ENCODE measurements at places on chromosomes 3 and 15.
A peak's percentile ranks its signal among the peaks of the same experiment; 100 is the strongest.

- no peak for DNase-seq
Observed at GRCh38 chr3:192224634-192225155, 502.6 kb downstream of the FGF12 start.

DNA sequence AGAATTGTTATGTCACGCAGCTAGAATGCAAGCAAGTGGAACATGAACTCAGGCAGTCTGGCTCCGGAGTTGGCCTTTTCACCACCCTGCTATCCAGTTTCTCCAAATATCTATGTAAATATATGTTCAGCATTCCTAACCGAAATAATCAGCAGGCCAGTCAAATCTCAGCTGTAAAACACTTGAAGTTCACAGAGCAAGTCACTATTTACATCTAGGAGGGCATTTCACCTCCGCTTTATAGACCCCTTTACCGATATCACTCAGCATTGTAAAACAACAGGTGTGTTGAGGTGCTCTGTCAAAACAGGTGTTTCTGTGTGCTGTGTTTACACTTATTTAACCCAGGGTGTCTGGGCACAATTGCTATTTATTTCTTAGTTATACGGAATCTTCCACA lies 12.2 kb upstream of the HES1 start:
- DNase-seq, result no peak

DNA sequence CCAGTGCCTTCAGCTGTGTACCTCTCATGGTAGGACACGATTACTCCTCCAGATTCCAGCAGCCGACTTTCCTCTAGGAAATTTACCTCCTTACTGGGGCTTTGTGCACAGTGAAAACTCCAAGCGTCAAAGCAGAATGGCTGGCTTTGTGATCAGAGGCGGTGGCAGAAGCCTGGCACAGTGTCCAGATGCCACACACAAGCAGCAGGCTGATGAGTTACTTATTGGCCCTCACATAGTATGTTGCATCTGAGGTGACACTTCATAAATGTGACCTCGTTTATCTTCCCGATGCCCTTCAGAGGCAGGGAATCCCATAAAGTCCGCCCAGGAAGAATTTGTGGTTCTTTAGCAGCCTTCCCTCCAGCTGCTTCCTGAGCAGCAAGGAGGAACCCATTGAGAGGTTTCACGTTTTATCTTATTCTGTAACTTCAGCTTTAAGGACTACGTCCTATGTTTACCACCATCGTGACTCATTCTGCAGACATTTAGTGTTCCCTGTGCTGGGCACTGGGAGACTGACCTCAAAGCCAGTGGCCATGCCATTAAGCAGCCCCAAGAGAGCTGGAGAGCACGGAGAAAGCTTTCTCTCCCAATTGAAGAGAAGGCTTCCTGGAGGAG lies 107.1 kb upstream of the C15orf61 start:
- no peak for DNase-seq

- DNase-seq, result no peak
Observed at GRCh38 chr3:195544634-195545033, 1.5 kb upstream of the PPP1R2 start.

- DNase-seq, result no peak
Observed at GRCh38 chr3:171811913-171812335, 1.6 kb upstream of the PLD1 start.

DNA sequence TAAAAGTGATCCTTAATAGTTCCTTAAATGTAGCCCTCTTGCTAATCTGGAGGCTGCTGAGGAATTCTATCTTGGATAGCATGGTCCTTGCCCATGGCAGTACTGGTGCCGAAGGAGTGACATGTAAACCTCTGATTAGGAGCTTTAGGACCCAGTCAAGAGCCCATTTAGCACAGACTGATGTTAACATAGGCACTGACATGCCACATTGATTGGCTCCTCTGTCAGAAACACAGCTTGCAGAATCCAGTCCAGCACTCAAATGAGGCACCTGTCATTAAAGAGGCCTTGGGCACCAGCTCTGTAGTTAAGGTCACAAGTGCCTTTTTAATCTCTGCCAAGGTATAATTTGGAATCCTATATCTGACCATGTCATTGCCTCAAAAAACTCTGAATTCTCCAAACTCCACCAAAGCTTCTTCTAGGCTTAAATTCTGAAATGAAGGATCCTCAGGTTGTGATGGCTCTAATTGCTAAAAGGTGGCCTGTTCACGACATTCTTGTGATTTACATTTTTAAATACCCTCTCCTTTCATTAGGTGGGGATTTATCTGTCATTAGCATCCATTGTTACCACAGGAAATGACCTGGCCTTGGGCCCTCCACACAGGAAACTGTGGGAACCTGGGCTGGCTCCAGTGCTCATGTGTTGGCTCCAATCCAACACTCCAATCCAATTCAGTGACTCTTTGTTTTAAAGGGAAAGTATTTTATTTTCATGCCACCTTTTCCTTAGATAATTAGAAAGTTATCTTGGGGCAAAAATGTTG lies 57.3 kb upstream of the RNF7 start:
- no peak for DNase-seq

GRCh38 chr15:100114100-100114499 lies 227.7 kb downstream of the ADAMTS17 start:
- no peak for DNase-seq

DNA sequence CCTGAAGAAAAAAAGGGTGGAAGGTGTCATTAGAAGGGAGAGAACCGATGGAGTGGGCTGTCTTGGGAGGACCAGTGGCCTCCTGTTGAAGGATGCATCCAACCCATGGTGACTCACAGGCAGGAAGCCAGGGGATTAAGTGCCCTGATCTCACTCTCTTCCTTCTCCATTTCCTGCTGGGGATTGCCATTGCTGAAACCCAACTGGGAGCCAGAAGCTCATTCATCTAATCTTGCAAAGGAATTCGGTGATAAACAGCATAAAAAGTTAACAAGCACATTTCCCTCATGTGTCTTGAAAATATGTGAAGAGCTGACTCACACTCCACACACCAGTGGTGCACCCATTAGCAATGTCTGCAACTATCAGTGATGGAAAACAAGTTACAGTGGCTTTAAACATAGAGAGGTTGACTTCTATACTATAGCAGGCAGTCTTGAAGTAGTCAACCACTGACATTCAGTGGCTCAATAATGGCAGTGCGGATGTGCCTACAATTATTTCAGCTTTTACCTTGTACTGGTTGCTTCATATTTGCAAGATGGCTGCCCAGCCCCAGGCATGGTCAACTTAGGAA lies 12.8 kb upstream of the CSRNP1 start:
- DNase-seq, result no peak

DNA sequence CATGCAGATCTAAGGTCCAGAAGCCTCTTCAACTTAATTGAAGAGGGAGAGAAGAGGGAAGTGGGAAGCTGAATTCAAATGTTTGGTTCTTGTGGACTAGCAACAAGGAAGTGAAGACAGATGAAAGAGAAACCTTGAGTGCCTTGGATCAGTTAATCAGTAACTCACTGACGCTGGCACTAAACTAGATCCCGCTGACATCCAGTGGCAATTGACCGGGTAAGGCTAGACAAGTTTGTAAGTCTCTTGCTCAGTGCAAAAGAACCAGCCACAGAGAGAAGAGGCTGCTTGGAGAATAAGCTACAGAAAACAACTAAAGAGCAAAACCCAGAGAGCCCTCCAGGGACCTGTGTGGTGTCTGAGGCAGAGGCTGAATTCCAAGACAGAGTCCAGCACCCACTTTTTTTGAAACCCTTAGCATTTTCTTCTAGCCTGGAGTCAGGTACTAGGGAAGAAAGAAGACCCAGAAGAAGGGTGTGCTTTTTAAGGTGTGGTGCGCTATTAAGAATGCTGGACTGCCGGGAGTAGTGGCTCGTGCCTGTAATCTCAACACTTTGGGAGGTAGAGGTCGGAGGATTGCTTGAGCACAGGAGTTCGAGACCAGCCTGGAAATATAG lies 6.9 kb downstream of the PLCH1 start:
- DNase-seq, result no peak

- no peak for DNase-seq
Observed at GRCh38 chr3:160486459-160486869, 36.9 kb upstream of the TRIM59 start.

GRCh38 chr15:77538793-77539497 lies 93.8 kb downstream of the LINGO1 start:
- DNase-seq, result no peak

GRCh38 chr15:87940768-87941167 lies 315.8 kb downstream of the NTRK3 start:
- DNase-seq, result no peak

- DNase-seq, result no peak
Observed at GRCh38 chr3:39502838-39503145, 35.3 kb downstream of the MOBP start.

- peak; percentile 28 for DNase-seq
Observed at GRCh38 chr15:78808550-78808949, 2.7 kb downstream of the ADAMTS7 start.

DNA sequence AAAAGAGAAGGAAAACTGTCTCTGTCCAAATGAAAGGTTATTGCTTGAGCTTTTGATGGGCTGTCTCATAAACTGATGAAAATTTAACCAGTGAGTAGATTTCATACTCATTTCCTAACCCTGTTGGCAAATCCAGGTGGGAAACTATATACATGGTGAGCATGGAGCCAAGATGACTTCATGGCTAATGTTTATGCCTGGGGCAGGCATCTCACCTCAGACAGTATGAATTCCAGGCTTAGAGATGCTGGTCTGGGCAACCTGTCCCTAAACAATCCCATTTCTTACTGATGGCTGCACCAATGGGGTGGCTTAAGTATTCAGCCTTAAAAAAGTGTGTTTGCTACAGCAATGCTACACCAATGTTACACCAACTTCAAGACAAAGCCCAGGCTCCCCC lies 58.1 kb downstream of the SLTM start:
- no peak for DNase-seq

DNA sequence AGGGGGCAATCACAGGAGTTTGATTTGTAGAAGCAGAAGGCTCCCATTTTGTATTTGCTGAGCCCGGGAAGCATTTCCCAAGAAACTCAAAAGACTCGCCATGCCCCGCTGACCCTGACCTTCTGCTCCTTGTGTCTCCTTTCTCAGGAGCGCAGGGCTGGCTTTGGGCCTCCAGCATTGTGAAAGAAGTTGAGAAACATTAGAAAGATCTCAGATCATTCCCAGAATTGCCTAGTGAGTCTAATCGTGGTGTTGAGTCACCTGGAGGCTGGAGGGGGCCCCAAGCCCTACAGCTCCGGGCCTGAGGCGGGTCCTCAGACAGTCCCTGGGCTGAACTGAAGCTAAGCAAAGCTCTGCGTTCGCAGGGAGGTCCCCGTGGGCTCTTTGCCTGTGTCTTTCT lies 10.9 kb upstream of the PIGZ start:
- no peak for DNase-seq

DNA sequence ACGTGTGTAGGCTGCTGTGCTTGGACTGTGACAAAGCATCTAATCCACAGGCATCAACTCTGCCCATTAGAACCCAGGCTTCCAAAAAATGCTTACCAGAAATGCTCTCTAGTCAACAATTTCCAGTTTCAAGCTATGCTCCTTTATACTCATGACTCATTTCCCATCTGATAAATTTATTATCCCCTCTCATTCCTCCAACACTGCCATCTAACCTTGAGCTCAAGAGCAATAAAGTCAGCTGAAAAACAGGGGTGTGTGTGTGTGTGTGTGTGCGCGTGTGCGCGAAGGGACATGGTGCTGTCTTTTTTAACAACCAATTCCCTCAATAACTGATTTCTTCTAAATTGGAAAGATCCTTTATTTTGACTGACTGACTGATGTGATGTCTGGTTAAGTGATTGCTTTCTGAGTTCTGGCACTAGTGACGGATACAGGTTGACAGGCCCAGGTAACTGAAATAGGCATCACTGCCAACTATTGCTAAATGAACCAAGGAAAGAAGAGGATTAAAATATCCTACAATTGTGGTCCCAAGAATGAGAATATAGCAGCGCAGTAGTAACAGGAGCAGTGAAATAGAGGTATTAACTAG lies 405.5 kb downstream of the ZNF385D start:
- DNase-seq, result no peak
